ENCODE measurements at places on chromosomes 3 and 15.
A peak's percentile ranks its signal among the peaks of the same experiment; 100 is the strongest.

DNA sequence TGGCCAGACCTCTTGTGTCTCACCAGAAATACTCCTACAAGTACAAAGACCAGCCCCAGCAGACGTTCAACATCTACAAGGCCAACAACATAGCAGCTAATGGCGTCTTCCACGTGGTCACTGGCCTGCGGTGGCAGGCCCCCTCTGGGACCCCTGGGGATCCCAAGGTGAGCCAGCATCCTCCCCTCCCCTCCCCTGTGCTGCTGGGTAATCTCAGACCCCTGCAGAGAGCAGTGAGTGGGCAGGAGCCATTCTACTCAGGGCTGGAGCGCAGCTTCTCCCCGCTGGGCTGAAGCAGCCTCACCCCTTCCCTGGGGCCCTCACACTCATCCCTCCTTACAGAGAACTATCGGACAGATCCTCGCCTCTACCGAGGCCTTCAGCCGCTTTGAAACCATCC is 9.8 kb downstream of the STAB1 start:
- no peak for DNase-seq

- DNase-seq: no peak
Measured at GRCh38 chr3:184734903-184735701, 23.2 kb upstream of the MAGEF1 start.

DNA sequence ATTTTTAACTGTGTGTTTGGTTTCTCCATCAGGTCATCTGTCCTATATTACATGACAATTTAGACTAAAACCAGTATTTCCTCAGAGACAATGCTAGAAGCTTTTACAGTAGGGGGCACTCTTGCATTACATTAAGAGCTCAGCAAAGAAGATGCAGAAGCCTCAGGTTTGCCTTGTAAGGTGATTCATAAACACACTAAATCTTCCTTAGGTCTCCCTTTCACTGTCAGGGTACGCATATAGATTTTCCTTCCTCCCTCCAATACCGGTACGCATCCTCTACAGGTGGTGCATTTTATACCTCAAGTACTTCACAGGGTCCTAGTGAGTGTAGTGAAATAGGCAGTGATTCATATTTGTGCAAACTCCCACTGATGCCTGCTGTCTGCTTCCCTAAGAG is 46.5 kb downstream of the CD86 start:
- DNase-seq: peak; percentile 87

- DNase-seq: no peak
Measured at GRCh38 chr3:14726441-14726780, 51.5 kb downstream of the C3orf20 start.

- DNase-seq: peak; percentile 30
Measured at GRCh38 chr15:58066042-58066867, 744 bp upstream of the ALDH1A2 start.

- DNase-seq: no peak
Measured at GRCh38 chr15:44782516-44782915, 46.2 kb downstream of the TRIM69 start.

Measured in NCI-H1417 (cell line).